ENCODE measurements at places on chromosomes 4 and X.

DNA sequence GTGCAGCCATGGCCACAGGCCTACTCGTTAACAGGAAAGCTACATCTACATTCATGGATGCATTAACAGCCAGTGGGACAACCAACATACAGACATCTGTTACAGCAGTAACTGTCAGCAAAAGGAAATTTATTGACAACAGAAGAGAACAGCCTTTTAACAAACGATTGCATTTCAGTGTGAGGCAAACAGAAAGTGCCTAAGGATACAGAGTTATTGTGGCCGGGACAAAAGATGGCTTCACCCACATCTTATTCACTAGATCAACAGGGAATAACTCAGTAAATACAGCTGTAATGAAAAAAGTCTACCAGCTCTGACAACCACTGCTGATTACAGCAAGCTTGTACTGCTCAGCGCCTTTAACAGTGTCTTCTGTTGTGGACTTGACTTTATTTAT, 61.5 kb upstream of the TBL1X start:
- no peak for DNase-seq

DNA sequence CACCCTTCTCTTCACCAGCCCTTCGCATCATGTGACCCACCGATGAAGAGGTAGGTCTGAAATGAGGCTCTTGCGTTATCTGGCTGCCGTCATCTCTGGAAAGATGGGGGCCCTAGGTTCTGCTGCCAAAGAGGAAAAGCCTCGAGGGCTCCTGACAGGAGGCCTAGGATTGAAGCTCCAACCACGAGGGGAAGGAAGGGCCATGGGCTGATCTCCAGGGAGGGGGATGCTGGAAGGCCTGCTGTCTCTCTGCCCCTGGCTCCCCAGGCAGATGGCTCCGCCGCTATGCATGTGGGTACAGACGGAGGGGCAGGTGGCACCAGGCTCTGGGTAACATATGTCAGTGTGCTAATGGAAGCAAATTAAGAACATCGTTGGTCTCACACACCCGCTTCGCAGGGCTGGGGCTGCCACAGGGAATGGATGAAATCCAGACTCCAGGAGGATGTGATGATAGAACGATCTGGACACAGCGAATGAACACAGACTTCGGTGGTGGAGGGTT, 44.9 kb downstream of the AFAP1 start:
- no peak for DNase-seq

GRCh38 chrX:28586981-28587551, at the start of gene IL1RAPL1:
TSS of gene IL1RAPL1 (plus strand) at chrX:28587446.
- no peak for DNase-seq

- no peak for DNase-seq
Observed at GRCh38 chrX:101262590-101262989, 28.5 kb downstream of the TAF7L start.

GRCh38 chr4:53619431-53619830, 28.1 kb upstream of the LNX1 start:
- no peak for DNase-seq

DNA sequence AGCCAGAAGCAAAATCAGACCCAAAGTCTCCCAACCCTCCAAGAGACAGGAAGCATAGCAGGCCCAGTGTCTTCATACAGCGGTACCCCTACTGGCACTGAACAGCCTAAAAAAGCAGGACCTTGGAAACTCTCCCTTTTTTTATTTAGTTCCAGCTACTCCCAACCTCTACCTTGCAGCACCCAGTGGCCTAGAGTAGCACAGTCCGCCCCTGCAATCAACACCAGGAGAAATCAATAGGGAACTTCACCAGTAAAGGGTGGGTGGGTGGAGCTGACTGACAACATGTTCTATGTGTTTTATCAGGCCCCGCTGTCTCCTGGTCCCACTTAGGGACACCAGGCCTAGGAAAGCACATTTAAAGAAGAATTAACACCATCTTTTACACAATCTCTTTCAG, 378.5 kb upstream of the CT83 start:
- no peak for DNase-seq

DNA sequence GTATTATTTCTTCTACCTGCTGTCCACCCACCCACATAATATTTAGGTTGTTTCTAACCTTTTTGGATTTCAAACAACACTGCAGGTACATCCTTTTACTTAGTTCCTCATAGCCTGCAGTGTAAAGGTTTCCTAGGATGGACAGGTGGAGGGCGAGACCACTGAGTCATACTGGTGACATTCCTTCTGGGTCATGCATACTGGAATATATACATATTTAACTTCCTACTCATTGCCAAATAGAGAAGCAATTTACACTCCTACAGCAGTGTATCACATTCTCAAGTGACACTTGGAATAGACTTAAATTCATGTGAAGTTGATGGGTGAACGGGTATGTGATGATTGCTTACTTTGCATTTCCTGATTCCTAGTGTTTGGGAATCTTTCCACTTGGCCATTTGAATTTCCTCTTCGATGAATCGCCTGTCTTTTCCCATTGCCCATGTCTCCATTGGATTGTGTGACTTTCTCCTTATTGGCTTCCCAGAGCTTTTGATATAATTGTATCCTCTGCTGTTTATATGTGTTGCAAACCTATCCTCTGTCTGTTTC, 8.2 kb upstream of the PPP2R2C start:
- no peak for DNase-seq

DNA sequence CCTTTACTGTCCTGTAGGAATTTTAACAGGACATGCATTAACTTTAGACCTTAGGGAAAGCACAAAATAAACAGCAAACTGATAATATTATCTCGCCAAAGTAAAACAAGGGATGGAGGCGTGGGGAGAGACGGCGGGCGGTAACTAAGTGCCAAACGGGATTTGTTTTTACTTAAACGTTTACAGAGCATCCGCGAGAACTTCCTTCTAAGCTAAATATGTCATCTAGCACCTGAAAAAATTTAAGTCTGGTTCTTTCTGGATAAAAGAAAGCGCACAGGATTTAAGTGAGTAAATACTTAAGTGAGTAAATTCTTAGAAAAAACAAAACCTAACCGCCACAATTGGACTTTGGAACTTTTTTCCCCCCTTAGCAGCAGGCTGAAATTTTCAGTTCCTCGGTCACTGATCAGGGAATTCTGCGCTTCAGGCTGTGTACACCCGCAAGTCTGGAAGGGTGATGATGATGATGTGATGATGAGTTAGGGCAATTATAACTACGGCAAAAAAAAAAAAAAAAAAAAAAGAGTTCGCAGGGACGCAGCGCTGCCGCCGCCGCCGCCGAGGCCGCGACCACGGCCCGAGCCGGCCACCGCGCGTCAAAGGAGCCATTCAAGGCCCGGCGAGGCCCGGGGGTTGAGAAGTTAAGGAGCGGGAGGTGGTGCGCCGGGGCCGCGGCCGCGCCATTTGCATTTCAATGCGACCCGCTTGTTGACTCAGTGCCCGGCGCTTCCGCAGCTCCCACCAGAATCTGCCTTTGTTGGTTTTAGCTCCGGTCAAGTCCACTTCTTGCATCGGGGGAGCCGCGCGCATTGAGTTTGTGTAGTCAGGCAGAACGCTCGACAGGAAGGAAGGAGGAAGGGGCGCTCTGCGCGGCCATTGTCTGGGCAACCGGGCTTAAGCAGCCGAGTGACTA, 108.8 kb downstream of the SPRY1 start:
- DNase-seq, result no peak

- DNase-seq, result no peak
Observed at GRCh38 chrX:130086447-130087206, 23.7 kb downstream of the ELF4 start.

- no peak for DNase-seq
Observed at GRCh38 chr4:188722911-188723310, 583.7 kb downstream of the TRIML1 start.

DNA sequence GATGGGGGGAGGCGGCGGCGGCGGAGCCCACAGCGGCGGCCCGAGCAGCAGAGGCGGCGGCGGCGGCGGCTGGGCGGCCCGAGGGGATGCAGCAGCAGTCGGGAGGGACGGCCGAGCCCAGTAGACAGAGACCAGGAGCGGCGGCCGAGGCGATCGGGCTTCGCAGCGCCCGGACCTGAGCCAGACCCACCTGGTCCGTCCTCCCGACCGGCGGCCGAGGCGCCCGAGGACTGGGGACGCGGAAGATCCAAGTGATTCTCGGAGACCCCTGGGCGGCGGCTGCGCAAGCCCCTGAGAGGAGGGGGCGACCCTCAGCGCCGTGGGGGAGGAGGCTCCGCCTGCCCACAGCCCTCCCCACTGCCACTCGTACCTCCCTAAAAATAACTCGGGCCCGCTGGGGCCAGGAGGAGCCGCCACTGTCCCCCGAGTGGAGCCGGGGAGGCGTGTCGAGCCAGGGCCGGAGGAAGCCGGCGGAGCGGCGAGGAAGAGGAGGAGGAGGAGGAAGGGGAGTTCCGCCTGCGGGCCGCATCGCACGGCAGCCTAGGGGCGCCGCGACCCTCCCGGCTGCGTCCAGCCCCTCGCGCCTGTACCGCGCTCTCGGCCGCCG, 608 bp downstream of the RAPGEF2 start:
- DNase-seq, result peak; percentile 29

All from activated CD4-positive, CD25-positive, alpha-beta regulatory T cell (primary cell).